ENCODE measurements at places on chromosomes 5 and 9.

- no peak for DNase-seq
Observed at GRCh38 chr5:167905919-167906853, 385.3 kb upstream of the WWC1 start.

DNA sequence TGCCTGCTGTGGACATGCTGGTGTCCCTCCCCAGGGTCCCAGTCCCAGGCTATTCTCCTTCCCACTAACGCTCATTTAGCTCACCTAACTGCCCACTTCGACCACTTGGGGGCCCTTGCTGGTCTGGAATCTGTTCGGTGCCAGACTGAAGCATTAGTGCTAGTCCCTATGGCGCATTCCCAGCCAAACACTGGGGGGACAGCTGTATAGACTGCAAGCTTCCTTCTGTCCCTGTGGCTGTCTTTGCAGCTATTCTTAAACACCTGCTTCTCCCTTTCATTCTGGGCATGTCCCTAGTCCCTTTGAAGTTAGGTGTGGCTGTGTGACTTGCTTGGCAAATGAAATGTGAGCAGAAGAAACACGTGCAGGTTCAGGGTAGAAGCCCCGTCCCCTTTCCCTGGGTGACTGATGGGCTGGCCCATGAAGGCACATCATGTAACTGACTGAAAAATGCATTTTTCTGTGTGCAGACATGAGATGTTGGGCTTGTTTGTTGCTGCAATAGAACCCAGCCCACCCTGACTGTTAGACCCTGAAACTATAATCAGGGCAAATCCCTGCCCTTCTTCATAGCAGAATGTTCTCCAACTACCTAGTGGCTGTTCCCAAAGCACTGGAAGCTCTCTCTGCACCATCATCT lies 134.4 kb downstream of the BARX1 start:
- DNase-seq: no peak

DNA sequence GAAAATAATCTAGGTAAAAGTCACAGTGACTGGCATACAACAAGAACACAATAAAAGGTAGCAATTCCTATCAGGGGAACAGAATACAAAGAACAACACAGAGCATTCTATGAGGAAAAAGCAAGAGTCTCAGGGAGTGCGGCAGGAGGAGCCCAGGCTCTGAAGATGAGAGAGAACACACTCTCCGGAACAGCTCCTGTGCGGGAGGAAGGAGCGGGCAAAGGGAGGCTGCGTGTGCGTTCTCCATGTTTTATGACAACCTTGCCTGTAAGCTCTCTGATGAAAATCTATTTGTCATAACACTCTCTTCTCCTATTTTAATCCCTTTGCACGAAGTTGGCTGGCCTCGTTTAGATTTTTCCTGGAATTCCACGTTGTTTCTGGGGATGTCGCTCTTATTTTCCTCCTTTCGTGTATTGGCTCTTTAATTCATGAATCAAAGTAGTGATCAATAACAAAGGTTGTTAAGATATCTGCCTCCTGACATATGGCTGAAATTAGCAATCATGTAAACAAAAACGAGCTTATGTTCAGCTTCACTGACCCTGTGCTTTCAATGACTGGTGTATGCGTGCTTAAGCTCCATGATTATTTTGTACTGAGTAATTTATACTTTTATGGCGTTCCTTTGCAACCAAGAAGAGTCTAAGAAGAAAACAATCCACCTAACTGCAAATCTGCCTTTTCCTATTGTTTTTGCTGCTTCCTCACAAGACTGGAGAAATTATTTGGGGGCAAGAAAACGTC lies 109.5 kb downstream of the MYO10 start:
- DNase-seq: no peak

DNA sequence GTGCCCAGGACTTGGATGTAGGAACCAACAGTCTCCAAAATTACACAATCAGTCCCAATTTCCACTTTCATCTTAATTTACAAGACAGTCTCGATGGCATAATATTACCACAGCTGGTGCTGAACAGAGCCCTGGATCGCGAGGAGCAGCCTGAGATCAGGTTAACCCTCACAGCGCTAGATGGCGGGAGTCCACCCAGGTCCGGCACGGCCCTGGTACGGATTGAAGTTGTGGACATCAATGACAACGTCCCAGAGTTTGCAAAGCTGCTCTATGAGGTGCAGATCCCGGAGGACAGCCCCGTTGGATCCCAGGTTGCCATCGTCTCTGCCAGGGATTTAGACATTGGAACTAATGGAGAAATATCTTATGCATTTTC lies 837 bp downstream of the PCDHB2 start:
- no peak for DNase-seq

DNA sequence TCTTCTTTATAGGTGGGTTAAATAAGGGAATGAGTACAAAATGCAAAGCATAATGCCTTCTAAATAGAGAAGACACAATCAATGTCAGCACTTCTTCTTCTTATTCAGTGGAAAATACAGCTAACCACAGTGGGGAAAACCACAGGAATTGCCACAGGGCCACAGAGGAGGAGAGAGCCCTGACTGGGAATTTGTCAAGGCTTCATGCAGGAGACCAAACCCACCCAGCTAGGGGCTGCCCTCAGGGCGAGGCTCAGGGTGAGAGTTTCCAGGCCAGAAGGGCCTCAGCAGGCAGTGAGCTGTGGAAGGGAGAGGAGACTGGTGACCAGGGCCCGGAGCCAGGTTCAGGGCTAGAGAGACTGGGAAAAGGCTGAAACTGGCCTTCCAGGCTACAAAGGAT lies 279.1 kb downstream of the MSX2 start:
- DNase-seq: no peak

- peak; percentile 45 for DNase-seq
Observed at GRCh38 chr5:14351845-14352712, 208.9 kb downstream of the TRIO start.

DNA sequence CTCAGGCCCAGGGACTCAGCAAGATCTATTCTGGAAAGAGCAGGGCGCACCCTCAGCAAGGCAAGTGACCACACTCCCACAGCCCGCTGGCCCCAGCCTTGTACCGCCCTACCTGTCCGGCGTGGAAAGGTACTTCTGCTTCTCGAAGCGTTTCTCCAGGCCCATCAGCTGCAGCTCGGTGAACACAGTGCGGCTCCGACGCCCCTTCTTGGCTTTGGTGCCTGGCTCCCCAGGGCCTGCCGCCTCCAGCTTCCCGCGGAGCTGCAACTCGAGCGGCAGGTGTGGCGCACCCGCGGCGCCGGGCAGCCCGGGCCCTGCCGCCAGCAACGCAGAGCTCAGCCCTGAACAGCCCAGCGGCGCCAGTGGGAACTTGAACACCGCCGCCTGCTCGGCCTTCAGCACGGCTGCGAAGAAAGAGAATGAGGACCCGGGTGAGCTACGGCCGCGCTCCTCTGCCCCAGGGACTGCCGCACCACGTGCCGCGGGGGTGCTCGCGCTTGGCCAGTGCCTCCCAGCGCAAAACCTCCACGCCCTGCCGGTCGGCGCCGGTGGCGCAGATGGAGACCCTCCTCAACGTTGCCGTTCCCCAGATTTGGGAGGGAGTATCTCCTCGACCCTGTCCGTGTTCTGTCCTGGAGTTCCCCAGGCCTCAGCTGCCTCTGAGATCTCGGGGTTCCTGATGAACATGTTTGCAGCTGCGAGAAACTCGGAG lies 2.2 kb downstream of the BARX1 start:
- no peak for DNase-seq

DNA sequence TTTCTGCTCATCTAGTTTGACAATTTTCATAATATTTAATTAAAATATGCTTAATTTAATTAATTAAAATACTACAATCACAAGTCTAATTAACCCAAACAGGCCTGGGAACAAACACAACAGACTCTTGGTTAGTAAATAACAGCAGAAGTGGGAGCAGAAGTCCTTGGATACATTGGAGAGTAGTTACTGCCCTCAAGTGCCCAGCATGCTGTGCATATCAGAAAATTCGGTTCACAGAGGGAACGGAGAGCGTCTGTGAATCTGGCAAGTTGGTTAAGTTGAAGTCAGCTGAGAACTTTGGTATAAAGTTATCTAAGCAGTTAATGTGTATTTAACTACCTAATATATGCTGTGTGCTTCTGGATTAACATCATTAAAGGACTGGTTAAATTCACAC lies 87.0 kb upstream of the ATG10 start:
- DNase-seq: no peak

DNA sequence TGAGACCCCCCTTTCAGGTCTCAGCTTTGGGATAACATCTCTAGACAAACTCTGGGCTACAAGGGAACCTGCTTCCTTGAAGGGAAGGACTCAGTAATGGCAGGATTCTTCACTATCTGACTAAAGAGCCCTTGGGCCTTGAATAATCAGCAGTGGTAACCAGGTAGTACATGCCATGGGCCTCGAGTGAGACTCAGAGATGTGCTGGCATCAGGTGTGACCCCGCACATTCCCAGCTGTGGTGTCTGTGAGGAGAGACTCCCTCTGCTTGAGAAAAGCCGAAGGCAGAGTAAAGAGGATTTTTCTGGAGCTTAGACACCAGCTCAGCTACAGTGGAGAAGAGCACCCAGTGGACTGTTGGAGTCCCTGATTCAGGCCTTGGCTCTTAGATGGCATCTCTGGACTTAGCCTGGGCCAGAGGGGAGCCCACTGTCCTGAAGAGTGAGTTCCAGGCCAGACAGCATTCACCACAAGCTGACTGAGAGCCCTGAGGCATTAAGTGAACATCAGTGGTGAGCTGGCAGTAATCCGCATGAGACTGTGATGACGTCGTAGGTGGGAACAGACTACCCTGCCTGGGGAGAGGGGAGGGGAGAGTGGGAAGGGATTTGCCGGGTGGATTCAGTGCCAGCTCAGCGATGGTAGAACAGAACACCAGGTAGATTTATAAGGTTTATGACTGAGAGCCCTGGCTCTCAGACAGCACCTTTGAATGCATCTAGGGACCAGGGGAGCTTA lies 5.3 kb upstream of the ZNF782 start:
- no peak for DNase-seq

- DNase-seq: peak; percentile 76
Observed at GRCh38 chr9:93096131-93096802, at the start of gene CARD19. CARD19 (plus strand) TSS chr9:93096217; CDS start chr9:93096346, 129 bp downstream.

- DNase-seq: no peak
Observed at GRCh38 chr9:138025417-138025816, 147.8 kb downstream of the CACNA1B start.

DNA sequence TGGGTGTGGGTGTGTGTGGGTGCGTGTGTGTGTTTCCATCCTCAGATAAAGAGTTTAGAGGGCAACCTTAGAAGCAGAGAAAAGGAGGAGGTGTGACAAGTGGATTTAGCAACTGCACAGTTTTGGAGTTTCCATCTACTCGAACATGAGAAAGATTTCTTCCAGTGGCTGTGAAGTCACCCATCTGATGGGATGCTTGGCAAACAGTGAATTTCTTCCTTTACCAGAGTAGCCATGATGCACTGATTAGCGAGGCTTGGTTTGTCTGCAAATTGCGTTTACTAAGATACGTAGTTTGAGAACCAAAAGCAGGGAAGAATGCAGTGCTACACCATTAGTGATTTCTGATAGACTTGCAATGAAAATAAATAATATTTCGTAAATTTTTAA lies 791 bp upstream of the STARD4 start:
- DNase-seq: no peak

DNA sequence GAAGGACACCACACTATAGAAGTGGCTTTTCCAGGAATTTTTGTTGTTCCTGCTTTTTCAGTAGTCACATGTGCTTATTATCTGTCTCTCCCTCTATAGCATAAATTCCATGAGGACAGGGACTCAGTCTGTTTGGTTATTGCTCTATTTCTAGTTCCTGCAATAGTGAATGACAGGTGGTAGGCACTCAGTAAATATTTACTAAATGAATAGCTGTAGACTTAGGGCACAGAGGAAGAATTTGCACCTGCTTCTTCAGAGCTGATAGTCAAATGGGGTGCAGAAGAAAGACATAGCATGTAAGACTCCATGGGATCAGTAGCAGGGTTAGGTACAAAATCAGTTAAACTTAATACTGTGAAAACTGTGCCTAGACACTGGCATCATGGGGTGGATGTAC lies 580.2 kb downstream of the CCDC171 start:
- no peak for DNase-seq

- no peak for DNase-seq
Observed at GRCh38 chr5:151048526-151048925, 28.1 kb downstream of the GPX3 start.

- DNase-seq: no peak
Observed at GRCh38 chr5:55102348-55102747, at the start of gene GZMA. GZMA (plus strand) TSS chr5:55102646; CDS start chr5:55102683, 37 bp downstream.

- no peak for DNase-seq
Observed at GRCh38 chr5:5421149-5421960, 1.1 kb upstream of the ICE1 start.

DNA sequence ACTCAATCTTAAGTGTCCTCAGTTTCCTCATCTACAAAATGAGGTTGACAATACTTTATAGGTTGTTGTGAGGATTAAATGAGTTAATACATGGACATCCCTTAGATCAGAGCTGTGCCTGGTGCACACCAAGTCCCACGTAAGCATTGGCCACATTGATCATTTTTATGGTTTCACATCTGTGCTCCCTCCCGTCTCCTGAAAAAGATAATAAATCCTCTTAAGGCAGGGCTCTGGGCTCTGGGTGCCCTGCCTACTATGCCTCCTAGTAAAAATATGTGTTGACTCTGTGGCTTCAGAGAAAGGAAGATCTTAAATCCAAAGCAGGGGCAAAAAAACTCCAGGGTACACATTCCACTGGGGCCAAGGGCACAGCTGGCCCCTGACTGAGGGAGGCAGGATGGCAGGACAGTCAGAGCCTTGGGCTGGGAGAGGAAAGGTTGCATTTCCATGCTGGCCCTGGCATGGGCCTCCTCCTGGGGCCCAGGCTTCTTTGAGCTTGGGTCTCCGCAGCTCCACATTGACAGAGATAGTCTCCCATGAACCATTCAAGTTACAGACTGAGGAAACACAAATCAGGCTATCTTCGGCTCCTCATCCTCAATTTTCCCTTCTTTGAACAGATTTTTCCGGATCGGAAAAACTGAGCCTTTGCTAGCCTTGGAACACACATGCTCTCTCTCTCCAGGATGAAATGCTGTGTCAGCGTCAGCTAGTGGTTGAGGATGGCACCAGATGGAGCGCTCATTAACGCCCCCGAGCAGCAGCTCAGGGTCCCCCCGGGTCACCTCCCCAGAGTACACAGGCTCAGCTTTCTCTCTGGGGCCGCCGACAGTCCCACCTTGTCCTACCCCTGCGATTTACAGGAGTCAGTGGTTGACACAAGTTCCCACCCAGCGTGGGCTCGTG lies 22.4 kb upstream of the KIF12 start:
- no peak for DNase-seq

DNA sequence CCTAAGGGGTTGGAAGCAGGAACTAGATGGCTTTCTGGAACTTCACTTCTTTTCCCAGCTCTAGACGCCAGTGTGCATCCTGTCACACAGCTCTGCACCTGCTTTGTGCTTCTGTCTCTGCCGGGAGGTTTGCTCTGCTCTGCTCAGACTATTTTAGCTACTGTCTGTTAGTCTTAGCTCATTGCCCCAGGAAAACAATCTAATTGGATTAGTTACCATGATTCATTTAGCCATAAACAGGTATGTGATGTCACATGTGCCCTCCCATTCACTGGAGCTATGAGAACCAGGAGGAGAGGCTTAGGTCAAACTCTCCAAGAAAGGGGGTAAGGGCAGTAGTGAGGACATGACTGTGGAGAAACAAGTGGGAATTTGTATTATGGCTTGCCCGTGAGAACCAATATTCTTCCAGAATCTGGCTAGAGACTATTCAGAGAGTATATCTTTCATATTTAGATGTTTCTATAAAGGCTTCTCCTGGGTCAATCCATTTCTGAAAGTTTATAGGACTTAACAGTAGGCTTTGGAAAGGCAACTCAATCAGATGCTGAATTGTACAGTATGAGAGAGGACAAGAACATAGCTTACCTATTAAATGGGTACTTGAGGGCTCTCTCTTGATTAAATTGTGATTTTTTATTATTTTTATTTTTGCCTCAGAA lies 22.4 kb upstream of the NREP start:
- DNase-seq: no peak

All from substantia nigra (tissue), 51 donors.